ENCODE measurements at places on chromosomes 7 and 10. TPM values are rescaled to one million over a fixed set of nuclear protein-coding genes. Genes with fewer than 3 reads are reported as not detected.

Gene VWA2
- under 0.01 TPM for total RNA-seq

Gene SPDYE2
- total RNA-seq, result not detected

Gene PNLIPRP2
- total RNA-seq, result not detected

Gene RBM33
- total RNA-seq, result 18.7 TPM

Gene AKR1D1
- not detected for total RNA-seq

Gene CISD1
- 14.4 TPM for total RNA-seq

Gene ZRANB1
- 32.9 TPM for total RNA-seq

Gene CDK14
- 41.1 TPM for total RNA-seq

Gene GJC3
- not detected for total RNA-seq

Gene GATAD1
- 25.9 TPM for total RNA-seq

Gene LIPK
- total RNA-seq, result not detected

Gene GLI3
- 6.4 TPM for total RNA-seq

Gene ADAMTS14
- 1.8 TPM for total RNA-seq

Gene MOSPD3
- 3.9 TPM for total RNA-seq

Gene PLEKHA1
- 9.5 TPM for total RNA-seq

Gene FAM25G
- total RNA-seq, result not detected

Gene FKBP6
- not detected for total RNA-seq

Gene ADIRF
- 142 TPM for total RNA-seq

Gene IFIT1B
- not detected for total RNA-seq

Measured in fibroblast of lung (primary cell).